ENCODE measurements at places on chromosomes 12 and 14.

GRCh38 chr12:113770389-113770865, 195.7 kb downstream of the RBM19 start:
- no peak for DNase-seq

DNA sequence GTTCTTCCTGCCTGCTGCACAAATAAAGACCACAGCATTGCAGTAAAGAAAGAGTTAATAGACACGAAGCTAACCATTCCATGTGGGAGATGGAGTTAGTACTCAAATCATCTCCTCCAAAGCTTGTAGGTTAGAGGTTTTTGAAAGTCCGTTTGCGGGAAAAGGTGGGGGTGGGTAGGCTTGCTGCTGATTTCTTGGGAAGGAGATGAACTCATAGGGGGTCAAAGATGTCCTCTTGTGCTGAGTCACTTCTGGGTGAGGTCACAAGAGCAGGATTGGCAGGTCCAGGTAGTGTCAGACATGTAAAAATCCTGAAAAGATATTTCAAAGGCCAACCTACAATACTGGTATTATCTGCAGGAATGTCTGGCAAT, 66.4 kb downstream of the PTHLH start:
- no peak for DNase-seq

GRCh38 chr12:71216725-71217579, 59.2 kb upstream of the TSPAN8 start:
- DNase-seq = peak; percentile 38

DNA sequence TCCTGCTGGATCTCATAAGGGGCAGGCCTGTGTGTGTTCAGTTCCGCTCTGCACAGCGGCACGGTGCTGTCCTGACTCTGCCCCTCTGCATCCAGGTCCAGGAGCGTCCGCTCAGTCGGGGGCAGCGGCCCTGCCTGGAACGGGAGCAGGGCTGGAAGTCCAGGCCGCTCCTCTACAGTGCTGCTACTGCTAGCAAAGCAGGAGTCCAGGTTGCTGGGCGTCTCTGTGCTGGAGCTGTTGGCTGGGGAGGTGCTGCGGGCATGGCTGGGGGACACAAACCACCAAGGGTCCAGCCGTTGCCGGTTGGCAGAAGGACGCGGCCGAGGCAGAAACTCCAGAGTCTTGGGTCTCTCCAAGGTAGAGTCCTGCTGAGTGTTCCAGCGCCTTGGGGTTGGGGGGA, 78.9 kb downstream of the MAP3K9 start:
- DNase-seq = no peak

GRCh38 chr14:105147671-105148603, 20.6 kb downstream of the JAG2 start:
- no peak for DNase-seq

DNA sequence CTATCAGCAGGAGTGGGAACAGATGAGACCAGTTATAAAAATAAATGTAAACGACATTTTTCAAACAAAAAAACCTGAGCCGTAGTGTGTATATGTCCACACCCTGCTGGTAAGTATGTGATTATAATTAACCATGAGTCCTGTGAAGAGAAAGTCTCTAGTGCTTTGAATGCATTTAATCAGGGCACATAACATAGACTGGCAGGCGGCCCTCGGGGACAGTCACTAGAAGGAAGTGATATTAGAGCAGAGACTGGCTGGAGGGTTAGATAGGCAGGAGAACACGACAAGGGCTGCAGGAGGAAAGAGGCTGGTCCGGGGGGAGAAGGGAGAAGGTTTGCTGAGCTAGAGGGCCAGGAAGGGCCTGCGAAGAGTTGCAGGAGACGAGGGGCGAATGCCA, 23.8 kb upstream of the ELK3 start:
- DNase-seq = no peak

GRCh38 chr12:94644141-94644979, 6.0 kb downstream of the TMCC3 start:
- DNase-seq = peak; percentile 75
